ENCODE measurements at places on chromosomes 6 and 20.

DNA sequence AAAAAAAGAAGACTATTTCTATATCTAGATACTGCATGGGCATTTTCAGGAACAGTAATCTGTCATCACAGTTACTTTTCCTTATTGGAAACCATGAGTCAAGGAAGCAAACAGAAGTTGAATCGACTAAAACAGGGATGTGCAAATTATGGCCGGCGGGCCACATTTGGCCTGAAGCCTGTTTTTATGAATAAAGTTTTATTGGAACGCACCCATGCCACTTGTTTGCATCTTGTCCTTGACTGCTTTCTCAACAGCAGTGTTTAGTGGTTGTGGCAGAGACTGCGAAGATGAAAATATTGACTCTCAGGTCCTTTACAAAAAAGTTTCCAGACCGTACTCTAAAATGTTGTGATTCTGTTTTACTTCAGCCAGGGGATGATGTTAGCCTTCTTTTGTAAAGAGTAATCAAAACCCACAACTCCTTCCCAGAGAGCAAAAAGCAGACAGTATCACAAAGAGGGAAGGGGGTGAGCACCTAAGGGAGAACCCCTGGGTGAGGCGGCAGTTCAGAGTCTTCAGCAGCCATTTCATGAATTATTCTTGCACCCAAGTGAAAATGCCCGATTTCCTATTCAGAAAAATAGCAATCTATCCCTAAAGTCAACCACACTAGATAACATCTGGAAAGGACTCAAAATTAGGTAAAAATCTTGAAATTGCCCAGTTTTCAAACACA lies 190.4 kb downstream of the MYLK4 start:
- DNase-seq = no peak

DNA sequence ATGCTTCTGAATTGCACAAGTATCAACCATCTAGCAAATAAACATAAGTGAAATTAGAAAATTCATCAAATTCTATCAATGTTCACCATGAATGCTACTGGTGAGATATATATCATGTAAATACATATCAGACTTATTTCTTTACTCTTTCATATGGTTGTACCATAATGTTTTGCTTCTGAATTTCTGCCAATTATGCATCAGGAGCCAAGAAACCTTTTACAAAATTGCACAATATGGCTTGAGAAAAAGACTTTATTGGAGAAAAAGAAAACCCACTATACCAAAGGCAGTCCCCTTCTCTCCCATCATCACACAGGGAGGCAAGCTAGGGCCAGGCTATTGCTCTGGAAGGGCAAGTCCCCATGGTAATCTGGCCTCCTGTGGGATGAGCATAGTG lies 402.6 kb downstream of the C6orf118 start:
- no peak for DNase-seq

DNA sequence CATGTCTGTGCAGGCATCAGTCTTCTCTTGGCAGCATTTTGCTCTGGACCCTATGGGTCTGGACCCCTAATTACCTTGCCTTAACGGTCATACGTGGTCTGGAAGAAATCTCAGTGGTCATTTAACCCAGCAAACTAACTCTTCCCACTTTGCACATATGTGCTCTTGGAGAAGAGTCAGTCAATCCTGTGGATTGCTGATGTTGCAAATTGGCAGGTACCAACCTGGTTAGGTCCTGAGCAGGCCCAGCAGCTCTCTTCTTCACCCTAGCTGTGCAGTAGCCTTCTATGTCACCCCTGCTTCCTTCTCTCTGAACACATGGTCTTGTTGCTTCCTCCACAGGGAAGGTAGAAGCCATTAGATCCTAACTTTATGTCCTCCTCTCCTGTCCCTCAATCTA lies 1.6 kb downstream of the CEP43 start:
- DNase-seq = no peak

DNA sequence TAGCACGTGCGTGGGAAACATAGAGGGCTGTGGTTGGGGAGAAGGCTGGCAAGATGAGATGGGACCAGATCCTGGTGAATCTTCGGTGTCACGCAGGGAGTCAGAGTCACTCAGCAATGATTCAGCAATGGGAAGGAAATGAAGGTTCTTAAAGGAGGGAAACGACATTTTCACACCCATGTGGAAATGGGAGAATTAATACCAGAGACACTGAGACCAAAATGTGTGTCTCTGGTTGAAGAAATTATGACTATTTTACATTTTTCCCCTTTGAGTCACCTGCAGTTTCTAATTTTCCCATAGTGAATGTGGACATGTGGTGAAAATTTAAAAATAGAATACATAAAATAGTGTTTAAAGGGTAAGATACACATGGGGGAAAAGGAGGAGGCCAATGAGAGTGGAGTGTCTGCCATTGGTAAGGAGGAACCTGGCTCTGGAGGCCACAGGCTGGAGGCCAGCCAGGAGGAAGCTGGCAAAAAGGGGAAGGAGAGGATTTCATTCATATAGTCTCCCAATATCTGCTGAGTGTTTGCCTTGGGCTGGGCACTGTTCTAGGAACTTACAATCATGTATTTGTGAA lies 17.5 kb downstream of the NRN1 start:
- DNase-seq = no peak

- DNase-seq = no peak
Observed at GRCh38 chr20:54017846-54018245, 52.5 kb downstream of the BCAS1 start.
